ENCODE measurements at places on chromosomes 6 and 20.

DNA sequence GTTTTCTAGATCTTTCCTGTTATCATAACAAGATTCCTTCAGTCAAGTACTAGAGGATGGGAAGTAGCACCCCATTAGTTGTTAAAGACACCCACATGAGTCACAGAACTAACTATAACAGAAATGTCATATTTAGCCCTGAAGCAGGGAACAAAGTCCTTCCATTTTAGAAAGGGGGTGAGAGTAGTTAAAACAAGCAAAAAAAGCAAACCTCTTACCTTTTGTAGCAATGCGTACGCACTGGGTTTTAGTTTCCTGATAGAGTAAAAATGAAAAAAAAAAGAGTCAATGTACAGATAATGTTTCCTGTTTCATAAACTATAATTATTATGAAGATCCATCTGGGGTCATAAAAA lies 163.7 kb upstream of the THEMIS start:
- no peak overlapping the region for H3K27ac ChIP-seq
- H3K27me3 ChIP-seq, result no peaks in the 10 kb centered on the region

DNA sequence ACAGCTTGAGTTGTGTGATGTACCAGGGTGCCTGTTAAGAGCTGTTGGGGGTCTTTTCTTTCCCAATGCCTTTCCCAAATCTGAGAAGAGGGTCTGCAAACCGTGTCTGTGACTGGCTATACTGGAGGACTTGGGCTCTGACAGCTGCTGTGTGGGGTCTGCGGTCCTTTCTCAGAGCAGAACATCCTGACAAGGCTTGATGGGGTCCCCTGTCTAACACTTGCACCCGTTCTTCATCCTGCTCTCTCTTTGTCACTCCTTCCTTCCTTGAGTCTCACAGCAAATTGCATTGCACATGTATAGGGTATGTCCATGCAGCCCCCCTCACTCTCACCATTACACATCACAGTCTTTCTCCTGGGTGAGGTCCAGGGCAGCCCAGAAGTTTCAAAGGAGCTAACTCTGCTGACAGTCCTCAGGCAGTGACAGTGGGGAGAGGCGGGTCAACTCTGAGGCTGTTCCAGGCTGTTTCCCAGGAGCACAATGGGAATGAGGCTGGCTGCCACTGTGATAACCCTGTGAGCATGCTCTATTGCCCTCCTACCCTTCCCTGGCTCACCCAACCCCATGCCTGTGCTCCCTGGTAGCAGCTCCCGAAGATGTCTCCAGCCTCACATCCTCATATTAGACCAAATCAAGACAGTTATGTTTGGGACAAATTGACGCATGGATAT lies 163.2 kb upstream of the GGTLC1 start:
- no peak overlapping the region for H3K4me3 ChIP-seq
- no peaks in the 10 kb centered on the region for H3K36me3 ChIP-seq
- DNase-seq, result no peak
- no peak overlapping the region for H3K27ac ChIP-seq
- no peaks in the 10 kb centered on the region for H3K27me3 ChIP-seq

- no peaks in the 10 kb centered on the region for H3K4me1 ChIP-seq
- no peak for DNase-seq
- H3K27me3 ChIP-seq, result no peaks in the 10 kb centered on the region
- H3K36me3 ChIP-seq, result no peaks in the 10 kb centered on the region
- H3K4me3 ChIP-seq, result no peak overlapping the region
These were observed 97.5 kb downstream of the GMDS start for GRCh38 chr6:2147766-2148448.

DNA sequence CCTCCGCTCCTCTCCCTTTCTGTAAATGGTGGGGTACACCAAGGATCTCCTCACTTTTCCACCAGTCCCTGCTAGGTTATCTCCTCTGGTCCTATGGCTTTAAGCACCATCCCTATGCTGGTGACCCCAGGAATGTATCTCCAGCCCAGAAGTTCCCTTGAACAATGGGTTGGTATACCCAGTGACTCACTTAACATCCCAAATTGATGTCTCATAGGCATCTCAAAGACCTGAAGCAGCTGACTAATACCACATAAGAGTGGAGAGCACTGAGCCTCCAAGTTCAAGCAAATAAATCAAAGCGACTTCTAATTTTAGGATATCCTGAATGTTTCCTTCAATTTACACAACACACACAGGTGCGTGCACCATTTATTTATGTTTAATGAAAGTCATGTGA lies 48.3 kb downstream of the ADGRF1 start:
- no peak overlapping the region for H3K27ac ChIP-seq
- H3K36me3 ChIP-seq, result no peaks in the 10 kb centered on the region
- peaks cover 4% of the 10 kb centered on the region for H3K4me1 ChIP-seq
- DNase-seq, result no peak
- H3K4me3 ChIP-seq, result no peak overlapping the region
- H3K27me3 ChIP-seq, result no peaks in the 10 kb centered on the region

DNA sequence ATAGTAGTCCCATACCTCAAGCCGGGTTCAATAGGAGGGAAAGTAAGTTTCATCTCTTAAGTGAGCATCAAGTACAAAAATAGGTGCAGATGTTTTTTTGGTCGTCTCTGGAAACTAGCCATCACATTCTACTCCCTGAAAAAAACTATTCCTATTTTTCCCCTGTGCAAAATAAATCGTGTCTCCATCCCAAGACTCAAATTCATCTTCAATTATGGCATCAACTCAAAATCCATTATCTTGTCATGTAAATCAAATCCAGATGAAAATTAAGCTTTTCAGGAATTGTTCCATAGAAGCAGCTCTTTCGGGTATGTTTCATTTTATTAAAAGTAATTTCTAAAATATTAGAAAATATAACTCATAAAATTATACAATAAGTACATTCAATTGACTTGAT lies 1368.4 kb downstream of the GRIK2 start:
- H3K4me1 ChIP-seq, result no peaks in the 10 kb centered on the region
- no peak overlapping the region for H3K4me3 ChIP-seq
- H3K27ac ChIP-seq, result no peak overlapping the region
- no peak for DNase-seq

DNA sequence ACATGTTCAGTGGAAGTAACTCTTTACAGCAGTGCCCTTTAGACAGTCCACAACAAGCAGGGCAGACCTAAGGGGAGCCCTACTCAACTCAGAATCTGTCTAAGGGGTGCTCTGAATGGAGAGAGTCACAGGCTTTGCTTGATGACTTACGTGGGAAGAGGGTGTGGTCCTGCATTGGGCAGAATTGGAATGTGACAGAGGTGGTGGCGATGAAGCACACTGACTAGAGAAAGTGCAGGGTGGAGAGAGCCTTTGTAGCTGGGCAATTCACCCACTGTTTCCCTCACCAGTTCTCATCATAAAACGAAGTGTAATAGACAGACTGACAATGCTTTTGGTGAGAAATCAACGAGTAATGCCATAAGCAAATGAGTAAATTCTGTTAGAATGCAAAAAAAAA lies 11.2 kb downstream of the TP53INP2 start:
- H3K27me3 ChIP-seq, result no peaks in the 10 kb centered on the region
- no peak for DNase-seq
- H3K27ac ChIP-seq, result no peak overlapping the region
- H3K36me3 ChIP-seq, result peaks cover 36% of the 10 kb centered on the region
- no peak overlapping the region for H3K4me3 ChIP-seq
